NCI-H2107 (cell line): ENCODE measurements at places on chromosomes 1 and 21.
A peak's percentile ranks its signal among the peaks of the same experiment; 100 is the strongest.

- DNase-seq, result no peak
Measured at GRCh38 chr1:2251363-2251762, 23.2 kb downstream of the SKI start.

DNA sequence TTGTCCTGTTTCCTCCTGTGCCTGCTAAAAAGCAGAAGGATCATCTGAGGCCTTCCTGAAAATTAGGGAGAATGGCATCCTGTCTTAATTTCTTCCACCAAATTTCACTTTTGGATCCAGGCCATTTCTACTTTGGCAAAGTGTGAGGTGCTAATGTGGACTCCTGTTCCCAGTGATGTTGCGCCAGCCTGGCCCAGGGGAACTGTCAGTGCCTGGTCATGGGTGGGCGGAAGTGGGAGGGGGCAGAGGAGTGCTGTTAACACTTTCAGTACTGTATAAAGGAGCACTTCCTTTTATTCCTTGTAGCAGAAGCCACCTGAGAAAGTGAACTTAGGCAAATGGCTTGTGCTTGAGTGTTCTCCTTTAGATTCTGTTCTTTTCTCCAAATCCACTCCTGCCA lies 19.9 kb downstream of the ELAPOR1 start:
- DNase-seq, result no peak

DNA sequence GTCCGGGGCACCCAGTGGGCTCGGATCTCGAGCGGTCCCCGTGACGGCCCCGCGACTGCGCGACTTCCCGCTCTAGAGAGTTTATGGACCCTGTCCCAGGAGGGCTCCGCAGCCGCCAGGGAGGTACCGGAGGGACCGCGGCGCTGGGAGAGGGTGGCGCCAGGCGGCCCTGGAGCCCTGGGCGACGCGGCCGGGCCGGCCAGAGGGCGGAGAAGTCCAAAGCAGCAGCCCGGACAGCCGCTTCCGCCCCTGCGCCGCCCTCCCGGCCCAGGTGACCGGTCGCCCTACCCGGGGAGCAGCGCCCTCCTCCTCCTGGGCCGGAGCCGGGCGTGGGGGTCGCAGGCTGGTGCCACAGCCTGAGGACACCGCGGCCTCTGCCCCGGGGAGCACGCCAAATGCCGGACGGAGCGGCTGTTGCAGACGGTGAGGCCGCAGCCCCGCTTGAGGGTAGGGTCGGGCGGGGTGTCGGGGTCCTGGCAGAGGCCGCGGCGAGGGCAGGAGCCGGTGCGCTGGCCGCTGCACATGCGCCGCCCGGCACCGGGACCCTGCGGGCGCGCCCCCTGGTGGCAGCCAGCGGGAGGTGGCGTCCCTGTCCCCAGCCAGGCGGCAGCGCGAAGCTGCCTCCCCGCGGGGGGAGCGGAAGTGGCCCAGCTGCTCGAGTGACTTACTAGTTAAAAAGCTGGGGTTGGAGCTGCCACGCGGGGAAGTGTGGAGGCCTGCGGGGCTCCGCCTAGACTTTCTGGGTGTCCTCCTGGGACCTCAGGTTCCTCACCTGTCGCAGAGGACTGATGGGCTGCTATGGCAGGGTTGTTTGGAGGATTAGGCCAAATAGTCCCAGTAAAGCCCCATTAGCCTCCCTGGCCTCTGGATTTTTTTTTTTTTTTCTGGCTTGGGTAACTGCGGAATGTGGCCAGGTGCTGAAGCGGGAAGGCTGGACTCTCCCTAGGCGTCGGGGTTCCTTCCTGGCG lies 20.9 kb upstream of the ZNF678 start:
- peak; percentile 53 for DNase-seq

DNA sequence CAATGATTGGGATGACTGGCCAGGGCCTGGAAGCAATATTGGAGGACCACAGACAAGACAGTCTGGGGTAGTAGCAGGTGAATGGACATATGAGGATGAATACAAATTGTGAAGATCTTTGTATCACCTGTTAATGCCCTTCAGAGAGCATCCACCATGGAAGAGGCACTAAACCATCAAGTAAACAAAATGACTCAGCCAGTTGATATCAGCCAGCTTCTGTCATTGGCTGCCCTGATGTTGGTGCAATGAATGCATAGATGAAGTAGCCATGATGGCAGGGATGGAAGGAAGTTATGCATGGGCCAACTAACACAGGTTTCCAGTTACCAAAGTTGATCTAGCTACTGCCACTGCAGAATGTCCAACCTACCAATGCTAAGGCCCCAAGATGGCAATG lies 16.1 kb upstream of the ERI3 start:
- DNase-seq, result no peak

GRCh38 chr1:16088996-16089395 lies 15.5 kb upstream of the FAM131C start:
- DNase-seq, result no peak

DNA sequence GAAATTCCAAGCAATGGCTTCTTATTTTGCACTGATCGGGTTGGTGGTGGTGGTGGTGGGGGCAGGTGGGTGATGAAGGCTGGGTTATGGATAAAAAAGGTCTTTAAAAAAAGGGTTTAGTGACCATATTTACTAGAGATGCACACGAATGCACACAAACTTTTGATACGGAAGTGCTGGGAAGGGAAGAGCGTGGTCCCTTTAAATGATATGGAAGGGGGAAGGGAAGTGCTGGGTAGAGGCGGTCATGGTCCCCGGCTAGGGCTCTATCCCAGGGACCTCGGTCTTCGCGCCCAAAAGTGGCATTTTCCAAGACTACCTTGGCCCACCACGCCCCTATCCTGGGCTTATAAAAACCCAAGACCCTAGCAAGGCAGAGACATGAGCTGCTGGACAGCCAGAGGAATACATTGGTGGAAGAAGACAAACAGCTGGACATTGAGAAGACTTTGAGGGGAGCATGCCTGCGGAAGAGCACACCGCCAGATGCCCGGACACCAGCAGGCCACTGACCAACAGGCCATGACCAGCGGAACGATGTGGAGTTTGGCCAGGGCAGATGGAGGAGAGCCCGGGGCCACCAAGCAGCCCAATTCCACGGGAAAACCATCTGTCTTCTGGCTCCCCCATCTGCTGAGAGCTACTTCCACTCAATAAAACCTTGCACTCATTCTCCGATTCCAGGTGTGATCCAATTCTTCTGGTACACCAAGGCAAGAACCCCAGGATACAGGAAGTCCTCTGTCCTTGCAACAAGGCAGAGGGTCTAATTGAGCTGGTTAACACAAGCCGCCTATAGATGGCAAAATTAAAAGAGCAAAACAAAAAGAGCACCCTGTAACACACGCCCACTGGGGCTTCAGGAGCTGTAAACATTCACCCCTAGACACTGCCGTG lies 1720.2 kb downstream of the MRPL39 start:
- no peak for DNase-seq

DNA sequence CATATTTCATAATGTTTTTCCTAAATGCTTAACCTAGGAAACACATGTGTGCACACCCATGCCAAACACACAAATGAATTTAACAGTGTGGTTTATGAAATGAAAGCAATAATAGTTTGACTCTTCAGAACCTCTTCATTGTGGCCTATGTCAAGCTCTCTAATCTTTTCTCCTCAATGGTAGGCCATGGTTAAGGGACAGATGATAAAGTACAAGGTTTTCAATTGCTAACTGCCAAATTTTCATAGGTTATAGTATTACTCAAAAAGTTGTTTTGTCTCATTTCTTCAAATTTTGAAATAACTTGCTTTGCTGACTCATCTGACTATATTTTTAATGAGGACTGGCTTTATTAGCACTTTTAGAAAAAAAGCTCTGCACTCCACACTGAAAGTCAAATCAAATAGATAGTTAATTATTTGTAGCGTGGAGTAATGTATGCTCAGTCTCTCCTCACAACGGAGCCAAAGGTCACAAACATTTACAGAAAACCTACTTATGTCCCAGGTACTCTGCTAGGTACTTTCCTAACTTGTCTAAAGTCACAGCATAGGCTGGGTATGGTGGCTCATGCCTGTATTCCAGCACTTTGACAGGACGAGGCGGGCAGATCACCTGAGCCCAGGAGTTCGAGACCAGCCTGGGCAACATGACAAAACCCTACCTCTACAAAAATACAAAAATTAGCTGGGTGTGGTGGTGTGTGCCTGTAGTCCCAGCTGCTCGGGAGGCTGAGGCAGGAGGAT lies 3.0 kb upstream of the ADCY10 start:
- DNase-seq, result no peak

- DNase-seq, result no peak
Measured at GRCh38 chr1:100134872-100135271, 1.9 kb downstream of the TRMT13 start.

- no peak for DNase-seq
Measured at GRCh38 chr21:14824126-14824525, 240.7 kb downstream of the NRIP1 start.

- no peak for DNase-seq
Measured at GRCh38 chr1:68322096-68322495, 89.8 kb upstream of the WLS start.

DNA sequence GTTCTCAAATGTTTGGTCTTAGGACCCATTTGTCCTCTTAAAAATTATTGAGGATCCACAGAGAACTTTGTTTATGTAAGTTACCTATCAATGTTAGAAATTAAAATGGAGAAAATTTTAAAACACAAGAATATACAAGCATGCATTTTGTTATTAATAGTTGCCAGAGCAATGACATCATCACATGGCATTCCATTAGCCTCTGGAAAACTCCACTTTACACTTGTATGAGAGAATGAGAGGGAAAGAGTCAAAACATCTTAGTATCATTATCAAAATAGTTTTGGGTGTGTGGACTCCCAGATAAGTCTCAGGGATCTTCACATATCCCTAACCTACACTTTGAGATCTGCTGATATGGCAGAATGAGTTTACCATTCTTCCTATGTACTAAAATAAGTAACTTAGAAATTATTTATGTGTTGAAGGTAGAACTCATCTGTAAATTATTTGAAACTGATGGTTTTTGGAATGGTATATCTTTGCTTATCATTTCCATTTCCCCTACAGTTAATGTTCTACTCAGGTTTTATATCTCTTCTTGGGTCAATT lies 48.8 kb downstream of the RNF220 start:
- DNase-seq, result no peak
